Immature natural killer cell (primary cell): ENCODE measurements at places on chromosomes 7 and 10.

DNA sequence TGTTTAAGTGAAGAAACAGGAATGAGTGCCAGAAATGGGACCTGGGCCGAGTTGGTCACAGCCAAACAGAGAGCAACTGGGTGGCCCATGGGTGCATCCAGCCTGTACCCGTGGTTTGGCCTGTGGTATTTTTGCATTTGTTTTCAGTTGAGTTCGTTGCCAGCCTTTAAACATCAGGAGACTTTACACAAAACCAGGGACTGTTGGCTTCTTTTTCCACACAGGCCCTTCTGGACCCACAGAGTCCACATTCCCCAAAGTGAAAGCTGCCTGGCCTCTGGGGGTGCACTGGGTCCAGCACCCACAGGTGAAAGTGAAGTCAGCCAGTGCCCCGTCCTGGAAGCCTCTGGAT is 54.1 kb upstream of the TNS3 start:
- DNase-seq = no peak

DNA sequence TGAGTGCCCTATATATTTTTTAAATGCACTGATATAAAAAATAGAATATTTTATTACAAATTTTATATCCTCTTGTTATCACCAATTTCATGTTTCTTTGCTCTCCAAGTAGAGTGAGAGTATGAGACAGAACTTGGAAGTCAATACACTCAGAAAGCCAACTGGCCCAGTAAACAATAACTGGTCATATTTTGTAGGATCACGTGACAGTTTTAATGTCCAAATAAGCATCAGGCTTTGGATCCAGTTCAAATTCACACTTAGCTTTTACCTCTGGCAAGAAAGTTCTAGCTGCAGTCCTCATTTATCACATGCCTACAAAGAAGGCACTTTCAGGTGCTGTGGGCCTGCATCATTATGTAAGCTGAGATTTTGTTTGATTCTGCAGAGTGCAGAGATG is 21.6 kb upstream of the TPK1 start:
- DNase-seq = no peak

DNA sequence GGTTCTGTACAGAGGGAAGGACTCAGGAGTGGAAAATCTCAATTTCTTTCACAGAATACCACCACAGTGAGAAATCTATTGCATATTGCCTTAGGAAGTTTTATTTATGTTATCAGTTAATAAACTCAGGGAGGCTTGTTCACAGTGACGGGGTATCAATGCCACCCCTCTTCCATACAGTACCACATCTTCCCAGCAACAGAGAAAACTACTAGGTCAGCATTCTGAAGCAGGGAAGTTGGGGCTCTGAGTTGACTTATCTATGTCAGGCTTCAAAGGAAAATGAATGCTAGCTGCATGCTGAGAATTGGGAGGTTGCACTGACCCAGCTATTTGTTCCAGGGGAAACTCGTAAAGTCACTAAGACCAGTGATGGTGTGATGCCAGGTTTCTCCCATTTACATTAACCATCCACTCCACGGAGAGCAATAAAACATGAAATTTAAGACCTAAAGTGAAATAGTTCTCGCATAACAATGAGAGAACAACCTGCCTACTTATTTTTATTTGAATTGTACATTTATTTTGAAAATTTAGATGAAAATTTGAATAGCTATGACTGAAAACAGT is 266.7 kb downstream of the RNLS start:
- no peak for DNase-seq

GRCh38 chr10:95214793-95215192 is 20.8 kb downstream of the ACSM6 start:
- DNase-seq = no peak
